ENCODE measurements at places on chromosomes 5 and 9. TPM values are rescaled to one million over a fixed set of nuclear protein-coding genes. Genes with fewer than 3 reads are reported as not detected.

ARID3C gene
- not detected for total RNA-seq

- no peaks in the 10 kb centered on the region for H3K27me3 ChIP-seq
- H3K36me3 ChIP-seq = no peaks in the 10 kb centered on the region
- no peak overlapping the region for H3K27ac ChIP-seq
Measured at GRCh38 chr9:4831944-4832343, 39.2 kb downstream of the RCL1 start.

CKMT2 gene
- 22.5 TPM for total RNA-seq

- H3K27ac ChIP-seq = no peak overlapping the region
- H3K4me3 ChIP-seq = no peak overlapping the region
- no peaks in the 10 kb centered on the region for H3K27me3 ChIP-seq
Measured at GRCh38 chr5:172782169-172783039, 11.4 kb upstream of the DUSP1 start.
